ENCODE measurements at places on chromosomes 13 and 19.

- no peak for DNase-seq
Observed at GRCh38 chr13:92821324-92821723, 405.3 kb upstream of the GPC6 start.

DNA sequence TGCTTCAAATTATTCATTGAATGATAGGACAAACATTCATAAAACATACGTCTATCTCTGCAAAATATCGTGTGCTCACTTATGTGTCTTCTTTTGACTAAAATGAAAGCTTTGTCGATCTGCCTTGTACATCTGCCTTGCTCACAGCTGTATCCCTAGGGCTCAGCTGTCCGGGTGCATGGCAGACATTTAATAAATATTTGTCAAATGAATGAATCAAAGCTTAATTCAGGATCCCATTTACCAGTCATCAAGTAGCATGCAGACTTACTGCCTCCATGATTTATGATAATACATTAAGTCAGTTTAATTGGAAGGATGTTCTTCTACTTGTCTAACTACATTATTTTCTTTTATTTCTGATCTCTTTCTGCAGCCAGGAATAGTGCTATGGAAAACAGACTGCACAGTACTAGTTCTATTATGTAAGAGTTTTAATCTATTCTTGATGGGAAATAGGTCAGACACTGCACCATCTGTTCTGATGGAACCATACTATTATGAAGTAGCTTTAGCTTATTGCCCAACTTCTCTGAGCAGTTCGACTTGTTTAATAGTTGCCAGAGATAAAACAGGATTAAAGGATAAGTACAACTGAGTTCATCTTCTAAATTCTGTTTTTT lies 13.2 kb downstream of the SLC46A3 start:
- no peak for DNase-seq

DNA sequence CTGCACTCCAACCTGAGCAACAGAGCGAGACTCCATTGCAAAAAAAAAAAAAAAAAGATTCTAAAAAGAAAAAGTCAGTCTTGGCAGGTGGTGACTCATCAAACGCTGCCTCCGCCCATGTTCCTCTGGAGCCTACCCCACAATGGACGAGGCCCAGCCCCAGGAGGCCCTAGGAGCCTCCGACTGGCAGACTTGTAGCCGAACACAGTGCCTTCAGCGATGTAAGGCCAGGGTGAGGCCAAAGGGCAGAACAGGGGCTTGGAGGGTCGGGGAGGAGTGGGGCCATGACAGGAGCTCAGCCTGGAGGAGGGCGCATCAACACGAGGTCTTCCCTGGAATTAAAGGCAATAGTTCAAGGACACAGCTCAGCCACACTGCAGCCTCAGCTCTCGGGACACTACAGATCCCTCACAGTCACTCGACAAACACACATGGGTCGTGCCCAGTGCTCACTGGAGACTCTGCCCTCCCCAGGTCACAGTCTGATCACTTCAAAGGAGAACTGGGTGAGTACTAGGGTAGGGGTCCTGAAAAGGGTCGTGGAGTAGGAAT lies 5.1 kb downstream of the USE1 start:
- DNase-seq, result peak; percentile 49

- DNase-seq, result no peak
Observed at GRCh38 chr13:65553096-65553727, 1676.9 kb downstream of the PCDH9 start.

DNA sequence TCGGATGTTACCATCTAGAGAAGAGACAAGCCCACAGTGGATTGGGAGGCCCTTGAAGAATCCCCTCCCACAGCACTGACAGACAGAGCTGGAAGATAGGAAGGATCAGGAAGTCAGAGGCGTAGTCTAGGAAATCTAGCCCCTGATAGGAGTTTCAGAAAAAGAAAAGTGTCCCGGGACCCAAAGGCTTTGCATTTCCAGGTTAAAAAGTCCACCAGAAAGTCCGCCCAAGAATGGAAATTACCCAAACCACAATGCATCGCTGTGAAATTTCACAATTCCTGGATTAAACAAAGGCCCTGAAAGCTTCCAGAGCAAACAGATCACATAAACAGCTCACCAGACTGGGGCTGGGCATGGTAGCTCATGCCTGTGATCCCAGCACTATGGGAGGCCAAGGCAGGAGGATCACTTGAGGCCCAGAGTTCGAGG lies 146.9 kb downstream of the KDM4B start:
- DNase-seq, result no peak

DNA sequence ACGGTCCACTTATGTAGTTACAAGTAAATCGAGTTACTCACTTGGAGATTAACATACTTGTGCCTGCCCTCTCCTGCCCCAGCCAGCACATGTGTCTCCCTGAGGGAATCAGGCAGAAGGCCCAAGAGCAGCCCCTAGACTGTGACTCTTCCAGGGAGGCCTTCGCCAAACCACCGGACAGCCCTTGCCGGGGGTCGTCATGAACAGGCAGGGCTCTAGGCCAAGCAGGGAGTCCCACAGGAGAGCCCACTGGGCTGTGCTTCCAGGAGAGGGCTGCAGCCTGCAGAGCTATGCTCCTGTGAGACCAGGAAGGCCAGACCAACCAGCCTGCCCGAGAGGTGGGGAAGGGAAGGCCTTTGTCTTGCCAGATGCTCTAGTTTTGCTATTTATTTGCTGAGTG lies 283.3 kb downstream of the FOXO1 start:
- no peak for DNase-seq

GRCh38 chr13:57630661-57631595 lies 616 bp upstream of the PCDH17 start:
- DNase-seq, result no peak

DNA sequence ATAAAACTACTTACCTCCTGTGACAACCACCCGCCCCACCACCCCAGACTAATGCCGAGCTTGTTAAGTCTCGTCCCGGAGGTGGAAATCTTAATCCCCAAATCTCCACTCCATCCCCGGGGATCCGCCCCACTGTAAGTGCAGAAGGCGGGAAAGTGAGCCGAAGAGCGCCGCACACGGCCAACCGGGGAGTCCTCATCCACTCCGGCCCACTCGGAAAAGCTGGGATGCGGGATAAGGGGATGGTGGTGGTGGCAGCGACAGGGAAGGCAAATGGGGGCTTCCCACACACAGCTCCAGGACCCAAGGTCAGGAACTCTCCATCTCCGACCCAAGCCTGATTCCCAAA lies 621 bp downstream of the FBL start:
- peak; percentile 49 for DNase-seq

GRCh38 chr19:2978772-2979171 lies 1.4 kb downstream of the TLE6 start:
- no peak for DNase-seq

GRCh38 chr13:101726681-101727080 lies 274.2 kb downstream of the ITGBL1 start:
- no peak for DNase-seq

DNA sequence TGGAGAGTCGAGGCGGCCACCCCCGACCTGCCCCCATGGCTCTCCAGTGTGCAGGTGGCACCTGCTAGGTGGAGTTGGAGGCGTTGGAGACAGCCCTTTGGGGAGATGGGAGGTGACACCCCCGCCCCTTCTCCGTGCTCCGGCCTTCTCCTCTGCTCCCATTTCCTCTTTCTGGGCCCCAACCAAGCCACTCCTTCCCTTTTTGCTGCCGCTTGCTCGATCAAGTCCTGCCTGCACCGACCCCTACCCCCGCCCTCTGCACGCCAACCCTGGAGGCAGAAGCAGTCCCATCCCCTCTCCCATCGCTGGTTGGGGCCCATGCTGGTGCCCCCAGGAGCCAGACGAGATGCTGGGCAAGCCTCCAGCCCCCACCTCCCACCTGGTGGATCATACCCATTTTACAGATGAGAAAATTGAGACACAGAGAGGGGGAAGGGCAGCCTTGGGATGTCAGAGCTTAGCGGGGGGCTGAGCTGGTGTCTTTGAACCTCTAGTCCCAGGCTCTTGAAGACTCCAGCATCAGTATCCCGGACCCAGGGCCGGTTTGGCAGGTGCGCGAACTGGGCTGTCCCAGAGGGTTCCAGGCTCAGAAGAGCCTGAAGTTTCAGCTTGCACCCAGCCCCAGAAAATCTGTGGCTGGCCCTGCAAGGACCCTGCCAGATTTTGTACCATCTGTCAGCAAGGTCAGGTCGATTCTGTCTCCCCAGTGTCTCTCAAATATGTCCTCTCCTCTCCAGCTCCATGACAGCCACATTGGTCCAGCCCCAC lies 10.3 kb downstream of the GNA15 start:
- DNase-seq, result no peak

- DNase-seq, result peak; percentile 10
Observed at GRCh38 chr13:40776681-40777165, 5.7 kb upstream of the MRPS31 start.

GRCh38 chr13:113122550-113123225 lies at the start of gene F10:
TSS of gene F10 (plus strand) at chr13:113122799. CDS start at chr13:113122856, 57 bp downstream.
- no peak for DNase-seq

GRCh38 chr19:4069331-4069959 lies 2.7 kb upstream of the ZBTB7A start:
- no peak for DNase-seq

DNA sequence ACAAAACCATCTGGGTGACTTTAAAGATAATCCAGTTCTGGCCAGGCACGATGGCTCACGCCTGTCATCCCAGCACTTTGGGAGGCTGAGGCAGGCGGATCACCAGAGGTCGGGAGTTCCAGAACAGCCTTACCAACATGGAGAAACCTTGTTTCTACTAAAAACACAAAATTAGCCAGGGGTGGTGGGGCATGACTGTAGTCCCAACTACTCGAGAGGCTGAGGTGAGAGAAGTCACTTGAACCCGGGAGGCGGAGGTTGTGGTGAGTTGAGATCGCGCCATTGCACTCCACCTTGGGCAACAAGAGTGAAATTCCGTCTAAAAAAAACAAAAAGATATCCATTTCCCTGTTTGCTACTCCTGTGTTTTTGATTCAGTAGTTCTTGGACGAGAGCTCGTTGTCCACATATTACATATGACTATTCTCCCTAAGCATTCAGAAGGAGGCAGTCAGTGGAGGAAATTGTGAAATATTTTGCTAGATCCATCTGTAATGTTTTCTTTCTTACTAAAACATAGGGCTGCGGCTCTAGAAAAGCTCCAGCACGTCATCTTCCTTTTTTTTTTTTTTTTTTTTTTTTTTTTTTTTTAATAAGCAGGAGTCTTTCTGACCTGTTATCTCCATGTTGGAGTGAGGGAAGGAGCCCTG lies 33.6 kb downstream of the ZNF701 start:
- no peak for DNase-seq

DNA sequence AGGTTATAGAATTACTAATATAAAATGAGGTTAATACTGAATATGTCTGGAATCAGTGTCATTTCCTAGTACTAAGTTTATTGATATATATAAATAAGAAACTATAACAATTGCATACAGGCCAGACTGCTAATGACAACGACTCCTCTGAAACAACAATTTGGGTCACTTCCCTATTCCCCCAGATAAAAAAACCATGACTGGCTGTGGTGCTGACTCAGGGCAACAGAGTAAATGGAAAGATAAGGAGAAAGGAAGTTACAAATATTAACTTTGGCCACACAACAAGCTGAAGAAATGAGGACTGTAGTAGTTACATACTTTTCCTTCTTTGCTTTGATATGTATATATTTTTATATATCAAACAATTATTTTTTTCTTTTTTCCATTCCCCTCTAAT lies 263.7 kb upstream of the PCDH9 start:
- no peak for DNase-seq

- DNase-seq, result peak; percentile 74
Observed at GRCh38 chr19:17346109-17346671, 8.8 kb downstream of the GTPBP3 start.

- DNase-seq, result no peak
Observed at GRCh38 chr13:98462241-98462882, 114.5 kb downstream of the STK24 start.

- no peak for DNase-seq
Observed at GRCh38 chr19:44912854-44913253, 1.6 kb upstream of the APOC1 start.

GRCh38 chr19:44925114-44925891 lies 10.9 kb downstream of the APOC1 start:
- DNase-seq, result no peak

DNA sequence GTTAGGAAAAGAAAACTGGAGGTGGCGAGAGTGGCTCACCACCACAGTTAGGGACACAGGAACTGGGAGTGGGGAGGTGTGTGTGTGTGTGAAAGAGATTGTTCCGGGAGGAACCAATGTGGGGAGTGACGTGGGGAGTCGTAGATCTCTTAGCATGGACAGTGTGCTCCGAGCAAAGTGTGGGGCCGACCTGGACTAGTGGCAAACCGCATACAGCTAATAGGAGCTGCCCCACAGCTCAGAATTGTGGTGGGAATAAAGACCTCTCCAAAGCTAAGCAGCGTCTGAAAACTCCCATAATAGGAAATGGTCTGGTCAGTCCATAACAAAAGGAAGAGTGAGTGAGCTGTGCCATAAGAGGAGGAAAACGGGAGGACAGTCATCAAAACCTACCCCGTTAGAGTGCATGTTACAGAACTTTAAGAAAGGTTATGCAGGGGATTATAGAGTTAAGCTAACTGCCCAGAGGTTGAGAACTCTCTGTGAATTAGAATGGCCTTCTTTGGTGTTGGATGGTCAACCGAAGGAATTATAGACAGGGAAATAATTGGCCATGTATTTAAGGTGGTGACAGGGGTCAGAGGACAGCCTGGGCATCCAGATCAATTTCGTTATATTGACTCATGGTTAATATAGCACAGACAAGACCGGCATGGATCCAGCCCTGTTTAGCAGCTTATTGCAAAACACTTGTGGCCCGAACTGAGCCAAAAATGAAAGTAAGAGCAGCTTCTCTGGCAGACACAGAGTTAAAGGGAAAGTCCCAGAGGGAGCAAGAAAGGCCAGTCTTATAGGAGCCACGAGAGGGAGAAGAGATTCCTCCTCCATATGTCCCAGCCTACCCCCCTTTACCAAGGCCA lies 8.9 kb upstream of the SLC15A1 start:
- DNase-seq, result peak; percentile 20

DNA sequence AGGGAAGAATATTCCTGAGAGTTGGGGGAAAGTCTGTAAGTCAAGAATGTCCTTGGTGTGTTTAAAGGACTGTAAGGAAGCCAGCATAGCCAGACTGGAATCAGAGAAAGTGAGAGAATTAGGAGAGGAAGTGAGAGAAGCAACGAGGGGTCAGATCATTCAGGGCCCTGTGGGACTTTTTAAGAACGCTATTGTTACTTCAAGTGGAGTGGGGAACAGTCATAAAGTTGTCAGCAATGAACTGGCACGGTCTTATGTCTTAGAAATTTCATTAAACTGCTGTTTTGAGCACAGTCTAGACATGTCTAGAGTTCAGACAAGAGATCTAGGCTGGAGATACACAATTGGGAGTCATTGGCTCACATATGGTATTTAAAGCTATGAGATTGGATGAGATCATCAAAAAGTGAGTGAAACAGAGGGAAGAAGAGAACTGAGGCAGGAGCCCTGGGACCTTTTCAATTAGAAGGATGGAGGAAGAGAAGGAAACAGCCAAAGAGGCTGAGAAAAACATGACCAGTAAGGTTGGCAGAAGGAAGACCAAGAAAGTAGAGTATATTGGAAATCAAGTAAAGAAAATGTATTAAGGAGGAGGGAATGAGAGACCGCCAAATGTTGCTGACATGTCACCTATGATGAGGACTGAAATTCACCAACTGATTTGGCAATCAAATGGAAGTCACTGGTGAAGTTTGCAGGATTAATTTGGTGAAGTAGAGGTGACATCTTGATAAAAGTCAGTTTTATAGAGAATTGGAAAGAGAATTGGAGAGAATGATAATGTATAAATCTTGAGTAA lies 263.5 kb downstream of the GPC5 start:
- DNase-seq, result no peak

Data from urothelium cell line (cell line).